Mucosa of descending colon (tissue), 3 donors: ENCODE measurements at places on chromosomes 1 and 21. TPM values are rescaled to one million over a fixed set of nuclear protein-coding genes. Genes with fewer than 3 reads are reported as not detected.

DNA sequence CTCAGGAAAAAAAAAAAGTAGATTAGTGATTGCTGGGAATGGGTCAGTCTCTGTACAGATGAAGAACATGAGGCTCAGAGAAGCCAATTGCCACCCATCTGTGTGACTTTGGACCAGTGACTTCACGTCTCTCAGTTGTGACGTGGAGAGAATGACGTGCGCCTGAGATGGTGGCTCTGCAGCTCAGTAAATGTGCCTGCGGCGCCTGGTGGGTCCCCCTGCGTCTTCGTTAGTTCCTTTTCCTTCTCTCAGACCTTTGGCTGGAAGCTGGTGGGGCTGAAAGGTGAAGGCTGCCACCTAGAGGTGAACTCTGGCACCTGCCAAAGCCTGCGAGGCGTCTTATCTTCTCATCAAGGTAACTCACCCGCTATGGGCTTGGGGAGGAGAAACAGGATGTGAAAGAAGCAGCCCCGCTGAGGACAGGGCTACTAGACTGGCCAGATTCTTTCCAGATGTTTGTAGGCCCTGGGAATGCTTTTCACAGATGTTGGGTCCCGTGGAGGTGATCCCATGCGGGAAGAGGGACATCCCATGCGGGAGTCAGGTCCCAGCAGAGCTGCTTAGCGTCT, 8.7 kb upstream of the E2F2 start:
- peak; percentile 96 for DNase-seq

DNA sequence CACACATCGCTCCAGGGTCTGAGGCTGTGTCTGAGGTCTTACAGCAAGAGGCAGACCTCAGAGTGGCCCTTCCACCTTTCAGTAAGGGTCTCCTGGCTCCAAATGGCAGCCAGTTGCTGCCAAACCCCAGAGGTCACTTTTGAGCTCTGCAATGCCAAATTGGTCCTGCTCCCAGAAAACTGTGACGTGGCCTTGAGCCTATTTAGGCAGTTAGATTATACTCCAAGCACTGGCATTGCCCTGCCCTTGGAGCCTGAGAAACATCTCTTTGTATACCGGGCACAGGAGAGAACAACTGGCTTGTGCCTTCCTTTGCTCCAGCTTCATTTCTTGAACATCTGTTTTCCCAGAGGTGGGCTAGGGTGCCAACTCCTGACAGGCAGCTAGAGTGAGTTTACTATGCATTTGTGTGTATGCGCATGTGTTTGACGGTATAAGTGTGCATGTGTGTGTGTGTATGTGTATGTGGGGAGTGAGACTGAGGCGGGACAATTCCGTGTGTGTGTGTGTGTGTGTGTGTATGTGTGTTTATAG, 134.5 kb downstream of the IER5 start:
- DNase-seq, result no peak

- DNase-seq, result no peak
These were observed 22.4 kb upstream of the ADGRB2 start for GRCh38 chr1:31786366-31787060.

DNA sequence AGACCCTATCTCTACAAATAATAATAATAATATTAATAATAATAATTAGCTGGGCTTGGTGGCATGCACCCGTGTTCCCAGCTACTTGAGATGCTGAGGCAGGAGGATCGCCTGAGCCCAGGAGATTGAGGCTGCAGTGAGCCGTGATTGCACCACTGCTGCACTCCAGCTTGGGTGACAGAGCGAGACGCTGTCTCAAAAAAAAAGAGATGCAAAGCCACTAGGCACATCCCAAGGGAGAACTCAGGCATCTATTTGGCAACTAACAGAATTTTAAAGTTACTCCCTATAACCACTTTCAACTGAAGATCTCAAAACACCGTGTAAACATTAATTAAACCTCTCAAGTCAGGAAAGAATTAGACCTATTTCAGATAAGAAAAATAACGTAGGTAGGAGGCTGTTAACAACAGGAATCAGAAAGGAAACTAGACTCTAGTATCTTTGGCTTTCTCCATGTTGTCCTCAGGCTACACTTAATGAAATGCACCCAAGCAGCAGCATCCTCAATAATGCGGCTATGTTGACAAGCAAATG, 3.7 kb downstream of the RNF19B start:
- no peak for DNase-seq

ACTL8 gene
- 0.35 TPM for total RNA-seq

- no peak for DNase-seq
These were observed 117.9 kb upstream of the ESRRG start for GRCh38 chr1:216841165-216841564.

LRRC53 gene
- total RNA-seq, result not detected

DNA sequence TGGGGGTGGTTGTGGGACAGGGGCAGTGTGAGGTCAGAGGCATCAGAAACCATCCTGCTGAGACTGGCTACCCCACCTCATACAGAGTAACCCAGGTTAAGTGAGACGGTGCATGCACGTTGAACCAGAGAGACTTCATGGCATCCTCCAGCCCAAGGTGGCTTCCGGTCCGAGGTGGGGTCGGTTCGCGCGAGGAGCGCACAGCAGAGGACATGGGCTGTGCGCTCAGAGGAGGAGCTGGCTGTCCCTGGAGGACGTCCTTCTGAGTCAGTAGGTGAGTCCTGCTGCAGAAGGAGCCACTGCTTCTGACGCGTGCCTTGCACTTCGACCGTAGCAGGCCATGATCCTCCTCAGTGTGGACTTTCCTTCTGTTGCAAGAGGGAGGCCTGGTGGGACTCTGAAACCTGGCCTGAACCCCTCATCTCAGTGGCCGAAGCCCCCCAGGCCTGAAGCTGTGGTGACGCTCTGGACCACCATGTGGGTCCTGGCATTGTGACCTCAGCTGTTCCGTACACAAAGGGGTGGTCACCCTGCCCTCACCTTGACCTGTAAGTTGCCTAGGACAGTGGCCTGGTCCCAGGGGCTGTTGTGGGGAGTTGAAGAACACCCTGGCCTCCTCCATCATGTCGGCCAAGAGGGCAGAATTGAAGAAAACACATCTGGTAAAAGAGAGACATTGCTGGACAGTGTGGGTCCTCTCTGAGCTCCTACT, at the start of gene TEX35:
TSS of gene TEX35 (plus strand) at position 544 of the 712 bp plus-strand sequence. CDS start at position 624, 80 bp downstream.
- DNase-seq, result no peak

DNA sequence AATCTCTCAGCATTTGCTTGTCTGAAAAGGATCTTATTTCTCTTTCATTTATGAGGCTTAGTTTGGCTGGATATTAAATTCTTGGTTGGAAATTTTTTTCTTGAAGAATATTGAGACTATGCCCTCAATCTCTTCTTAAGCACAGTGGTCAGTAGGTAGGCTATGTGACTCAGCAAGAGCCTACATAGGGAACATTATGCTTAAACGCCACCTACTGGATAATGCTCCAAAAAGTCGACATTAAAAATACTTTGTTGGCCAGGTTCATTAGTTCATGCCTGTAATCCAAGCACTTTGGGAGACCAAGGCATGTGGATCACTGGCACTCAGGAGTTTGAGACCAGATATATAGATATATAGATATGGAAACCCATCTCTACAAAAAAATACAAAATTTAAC, 678.0 kb upstream of the USP24 start:
- no peak for DNase-seq

OR10K2 gene
- total RNA-seq, result not detected

DNA sequence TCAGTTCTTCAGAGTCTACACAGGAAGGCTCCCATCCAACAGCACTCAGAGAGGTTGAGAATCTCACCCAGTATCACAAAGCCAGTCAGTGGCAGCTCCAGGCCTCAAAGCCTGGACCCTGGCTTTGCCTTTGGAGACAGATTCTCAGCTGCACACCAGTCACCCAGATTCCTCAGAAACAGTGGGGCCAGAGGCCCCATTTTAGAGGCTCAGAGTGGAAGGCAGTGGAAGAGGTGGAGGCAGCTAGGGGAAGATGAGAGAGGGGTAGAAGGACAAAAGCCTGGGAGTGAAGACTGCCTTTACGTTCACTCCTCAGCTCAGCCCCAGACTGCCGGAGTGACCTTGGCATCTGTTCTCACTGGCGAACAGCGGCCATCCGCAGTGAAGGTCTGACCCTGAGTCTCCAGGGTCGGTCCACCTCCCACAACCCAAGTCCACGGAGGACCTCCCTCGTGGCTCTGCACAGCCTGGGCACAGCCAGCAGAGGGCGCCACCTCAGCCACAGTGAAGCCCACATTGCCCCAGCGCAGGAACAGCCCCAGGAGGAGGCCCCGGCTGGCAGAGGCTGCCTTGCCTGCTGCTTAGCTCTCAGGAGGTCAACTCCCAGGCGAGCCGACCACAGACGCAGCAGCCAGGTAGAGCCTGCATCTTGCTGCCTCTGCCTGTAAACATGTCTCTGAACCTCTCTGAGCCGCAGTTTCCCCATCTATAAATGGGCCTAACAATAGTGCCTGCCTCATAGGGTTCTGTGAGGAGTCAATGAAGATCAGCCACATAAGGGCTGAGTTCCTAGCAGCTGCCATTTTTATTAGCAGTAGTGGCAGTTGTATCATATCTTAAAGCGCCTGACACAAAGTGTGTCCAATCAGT, 5.9 kb upstream of the FNDC5 start:
- DNase-seq, result peak; percentile 81

VASH2 gene
- total RNA-seq, result 0.25 TPM

DNA sequence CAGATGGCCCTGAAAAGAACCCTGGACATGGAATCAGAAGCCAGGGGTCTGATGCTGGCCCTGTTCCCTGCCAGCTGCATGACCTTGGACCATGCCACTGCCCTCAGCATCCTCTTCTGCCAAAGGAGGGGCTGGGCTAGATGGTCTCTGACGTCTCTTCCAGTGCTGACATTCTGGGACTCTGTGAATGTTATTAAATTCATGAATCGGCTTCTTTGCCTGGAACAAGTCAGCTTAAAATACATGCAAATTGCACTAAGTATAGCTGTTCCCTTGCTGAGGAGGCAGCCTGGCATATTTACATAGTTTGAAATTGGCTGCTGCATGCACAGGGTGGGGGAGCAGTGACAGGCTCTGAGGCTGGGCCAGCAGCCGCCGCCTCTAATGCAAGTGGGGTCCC, 23.8 kb downstream of the KCNA2 start:
- no peak for DNase-seq

DNA sequence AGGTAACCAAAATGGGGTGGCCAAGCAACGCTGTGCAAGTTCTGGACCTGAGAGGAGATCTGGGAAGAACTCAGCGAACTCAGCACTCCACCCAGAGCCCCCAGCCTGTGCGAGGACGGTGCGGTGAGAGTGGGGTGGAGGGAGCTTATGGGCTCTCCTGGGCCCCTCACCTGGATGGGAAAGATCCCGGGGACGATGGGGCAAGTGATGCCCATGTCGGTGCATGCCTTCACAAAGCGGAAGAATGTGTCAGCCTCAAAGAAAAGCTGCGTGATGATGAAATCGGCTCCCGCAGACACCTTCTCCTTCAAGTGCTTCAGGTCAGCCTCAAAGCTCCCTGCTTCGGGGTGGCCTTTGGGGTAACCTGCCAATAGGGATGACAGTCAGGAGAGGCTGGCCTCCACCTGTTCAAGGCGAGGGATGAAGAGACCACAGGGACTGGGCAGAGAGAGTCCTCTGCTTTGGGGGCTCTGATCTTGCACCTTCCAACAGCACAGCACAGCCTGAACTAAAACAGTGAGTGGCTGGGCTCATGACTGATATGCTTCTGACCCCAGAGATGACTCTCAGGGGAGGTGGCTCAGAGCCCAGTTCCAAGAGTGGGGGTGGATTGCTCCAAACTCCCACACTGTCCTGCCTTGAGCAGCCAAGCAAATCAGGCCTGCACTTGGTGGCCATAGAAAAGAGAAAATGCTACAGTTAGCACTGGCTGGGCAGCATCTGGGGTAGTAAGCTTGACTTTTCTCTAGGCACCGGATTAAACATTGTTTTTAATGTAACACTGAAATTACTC, 9.5 kb downstream of the MTHFR start:
- no peak for DNase-seq

CFHR4 gene
- not detected for total RNA-seq

GRCh38 chr1:205669341-205670149, 10.8 kb downstream of the SLC45A3 start:
- peak; percentile 48 for DNase-seq

DNA sequence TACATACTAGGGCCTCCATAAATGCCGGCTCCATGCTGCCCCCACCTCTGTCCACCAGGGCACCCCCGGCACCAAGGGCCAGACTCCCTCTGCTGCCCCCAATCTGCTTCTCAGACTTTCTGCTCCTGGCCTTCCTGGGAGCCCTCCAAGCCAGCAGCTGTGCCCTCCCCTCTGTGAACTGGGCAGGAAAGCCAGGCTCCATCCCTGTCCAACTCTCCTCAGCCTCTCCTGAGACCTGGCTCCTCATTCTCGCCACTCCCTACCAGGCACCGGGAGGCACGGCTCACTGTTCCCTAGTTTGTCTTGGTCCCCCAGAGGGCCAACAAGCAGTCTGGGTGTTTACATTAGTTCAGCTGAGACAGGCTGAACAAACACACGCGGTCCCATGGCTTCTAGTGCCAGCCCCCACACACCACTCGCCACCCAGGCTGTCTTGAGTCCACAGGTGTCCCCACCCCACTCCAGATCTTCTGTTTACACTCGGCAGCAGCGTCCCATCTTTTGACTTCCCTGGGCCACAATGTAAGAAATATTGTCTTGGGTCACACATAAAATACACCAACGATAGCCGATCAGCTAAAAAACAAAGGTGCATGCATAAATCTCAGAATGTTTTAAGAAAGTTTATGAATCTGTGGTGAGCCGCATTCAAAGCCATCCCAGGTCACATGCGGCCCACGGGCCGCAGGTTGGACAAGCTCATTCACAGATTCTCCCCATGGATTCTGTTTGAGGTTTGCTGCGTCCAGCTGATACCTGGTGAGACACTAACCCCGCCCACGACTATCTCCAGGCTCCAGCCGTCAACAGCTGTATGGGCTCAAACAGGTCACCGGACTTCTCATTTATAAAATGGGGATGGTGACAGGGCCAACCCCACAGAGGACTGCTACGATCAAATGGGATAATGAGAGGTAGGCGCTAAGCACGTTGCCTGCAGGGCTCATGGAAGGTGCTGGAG, 29.5 kb upstream of the ECE1 start:
- no peak for DNase-seq

SPRR2B gene
- not detected for total RNA-seq

GRCh38 chr1:212520299-212520698, 87.6 kb downstream of the NENF start:
- DNase-seq, result no peak

LY9 gene
- 1.3 TPM for total RNA-seq

- DNase-seq, result no peak
These were observed 42.6 kb upstream of the EPB41 start for GRCh38 chr1:28871631-28872401.

GRCh38 chr1:210527091-210527490, 198.4 kb downstream of the HHAT start:
- no peak for DNase-seq

S100A7A gene
- total RNA-seq, result not detected

GRCh38 chr1:147652306-147652705, 18.0 kb downstream of the ACP6 start:
- DNase-seq, result no peak

CCDC27 gene
- total RNA-seq, result not detected
